Nephron progenitor cell (in vitro differentiated cells): ENCODE measurements at places on chromosomes 1 and 21.
A peak's percentile ranks its signal among the peaks of the same experiment; 100 is the strongest.

GRCh38 chr1:83033682-83034081 is 965.2 kb downstream of the TTLL7 start:
- H3K4me1 ChIP-seq = no peaks in the 10 kb centered on the region
- H3K27ac ChIP-seq = no peak overlapping the region
- H3K4me3 ChIP-seq = no peak overlapping the region
- DNase-seq = no peak
- H3K36me3 ChIP-seq = peaks cover 59% of the 10 kb centered on the region

GRCh38 chr1:246159279-246160227 is 347.5 kb downstream of the SMYD3 start:
- no peak for DNase-seq
- no peaks in the 10 kb centered on the region for H3K36me3 ChIP-seq
- H3K27ac ChIP-seq = peak overlapping the region; percentile 36
- peaks cover under 1% of the 10 kb centered on the region for H3K4me1 ChIP-seq

- no peak for DNase-seq
- peaks cover 12% of the 10 kb centered on the region for H3K27me3 ChIP-seq
- no peak overlapping the region for H3K4me3 ChIP-seq
- no peaks in the 10 kb centered on the region for H3K36me3 ChIP-seq
- peaks cover 78% of the 10 kb centered on the region for H3K4me1 ChIP-seq
Observed at GRCh38 chr1:156900896-156901589, 7.5 kb downstream of the PEAR1 start.

DNA sequence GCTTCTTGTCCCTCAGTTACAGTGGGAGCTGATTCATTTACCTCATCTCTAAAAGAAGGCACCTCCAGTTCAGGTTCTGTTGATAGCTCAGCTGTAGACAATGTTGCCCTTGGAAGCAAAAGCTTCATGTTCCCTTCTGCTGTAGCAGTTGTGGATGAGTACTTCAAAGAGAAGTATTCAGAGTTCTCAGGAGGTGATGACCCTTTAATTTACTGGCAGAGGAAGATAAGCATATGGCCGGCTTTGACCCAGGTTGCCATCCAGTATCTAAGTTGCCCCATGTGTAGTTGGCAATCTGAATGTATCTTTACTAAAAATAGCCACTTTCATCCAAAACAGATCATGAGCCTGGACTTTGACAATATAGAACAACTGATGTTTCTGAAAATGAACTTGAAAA is 4.5 kb downstream of the ZBED6 start:
- no peak overlapping the region for H3K27ac ChIP-seq
- no peaks in the 10 kb centered on the region for H3K27me3 ChIP-seq
- H3K4me1 ChIP-seq = peaks cover 25% of the 10 kb centered on the region
- no peak for DNase-seq

DNA sequence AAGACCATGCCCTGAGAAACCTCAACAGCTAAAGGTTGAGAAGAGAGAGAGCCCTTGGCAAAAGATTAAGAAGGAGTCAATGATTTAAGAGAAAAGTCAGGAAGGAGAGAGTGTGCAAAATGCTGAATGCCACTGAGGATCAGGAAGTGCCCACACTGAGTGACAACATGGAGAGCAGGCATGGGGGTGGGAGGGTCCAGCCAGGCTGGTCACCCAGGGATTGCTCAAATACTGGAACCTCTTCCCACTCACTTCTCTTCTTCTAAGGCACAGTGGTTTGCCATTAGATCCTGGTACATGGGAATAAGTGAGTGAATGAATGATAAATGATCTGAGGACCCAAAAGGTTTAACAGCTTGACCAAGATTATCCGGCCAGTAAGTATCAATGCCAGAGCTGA is 11.1 kb downstream of the PRR9 start:
- no peak overlapping the region for H3K27ac ChIP-seq
- no peak overlapping the region for H3K4me3 ChIP-seq

- DNase-seq = no peak
- no peak overlapping the region for H3K27ac ChIP-seq
- H3K4me1 ChIP-seq = peaks cover 42% of the 10 kb centered on the region
- H3K27me3 ChIP-seq = peaks cover 6% of the 10 kb centered on the region
- H3K36me3 ChIP-seq = no peaks in the 10 kb centered on the region
Observed at GRCh38 chr1:14531519-14531918, 67.0 kb upstream of the KAZN start.

- DNase-seq = no peak
- H3K4me3 ChIP-seq = no peak overlapping the region
- H3K36me3 ChIP-seq = no peaks in the 10 kb centered on the region
- H3K27ac ChIP-seq = peak overlapping the region; percentile 84
- peaks cover 7% of the 10 kb centered on the region for H3K27me3 ChIP-seq
Observed at GRCh38 chr1:54299037-54299436, 99.1 kb downstream of the MRPL37 start.

GRCh38 chr1:194293851-194294405 is 1107.5 kb upstream of the B3GALT2 start:
- H3K36me3 ChIP-seq = no peaks in the 10 kb centered on the region
- H3K4me1 ChIP-seq = peaks cover 10% of the 10 kb centered on the region
- H3K27ac ChIP-seq = no peak overlapping the region
- H3K4me3 ChIP-seq = no peak overlapping the region

DNA sequence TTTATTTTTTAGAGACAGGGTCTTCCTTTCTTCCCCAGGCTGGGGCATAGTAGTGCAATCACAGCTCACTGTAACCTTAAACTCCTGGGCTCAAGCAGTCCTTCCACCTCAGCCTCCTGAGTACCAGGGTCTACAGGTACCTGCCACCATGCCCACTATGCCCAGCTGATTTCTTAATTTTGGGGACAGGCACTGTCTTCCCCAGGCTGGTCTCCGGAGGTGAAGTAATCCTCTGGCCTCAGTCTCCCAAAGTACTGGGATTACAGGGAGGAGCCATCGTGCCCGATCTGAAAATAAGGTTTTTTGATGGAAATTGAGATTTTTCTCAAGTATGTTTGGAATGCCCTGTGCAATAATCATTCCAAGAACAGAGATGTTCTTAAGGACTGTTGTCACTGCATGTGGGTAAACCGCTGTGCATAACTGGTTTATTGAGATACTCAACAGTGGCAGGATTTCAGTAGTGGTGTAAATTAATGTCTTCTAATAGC is 934 bp upstream of the MSH4 start:
- H3K27ac ChIP-seq = no peak overlapping the region
- DNase-seq = no peak
- H3K36me3 ChIP-seq = peaks cover 61% of the 10 kb centered on the region

- DNase-seq = no peak
- peaks cover 23% of the 10 kb centered on the region for H3K27me3 ChIP-seq
- H3K36me3 ChIP-seq = no peaks in the 10 kb centered on the region
- no peak overlapping the region for H3K4me3 ChIP-seq
- peaks cover 67% of the 10 kb centered on the region for H3K4me1 ChIP-seq
Observed at GRCh38 chr21:35045542-35046262, 3.4 kb downstream of the RUNX1 start.

DNA sequence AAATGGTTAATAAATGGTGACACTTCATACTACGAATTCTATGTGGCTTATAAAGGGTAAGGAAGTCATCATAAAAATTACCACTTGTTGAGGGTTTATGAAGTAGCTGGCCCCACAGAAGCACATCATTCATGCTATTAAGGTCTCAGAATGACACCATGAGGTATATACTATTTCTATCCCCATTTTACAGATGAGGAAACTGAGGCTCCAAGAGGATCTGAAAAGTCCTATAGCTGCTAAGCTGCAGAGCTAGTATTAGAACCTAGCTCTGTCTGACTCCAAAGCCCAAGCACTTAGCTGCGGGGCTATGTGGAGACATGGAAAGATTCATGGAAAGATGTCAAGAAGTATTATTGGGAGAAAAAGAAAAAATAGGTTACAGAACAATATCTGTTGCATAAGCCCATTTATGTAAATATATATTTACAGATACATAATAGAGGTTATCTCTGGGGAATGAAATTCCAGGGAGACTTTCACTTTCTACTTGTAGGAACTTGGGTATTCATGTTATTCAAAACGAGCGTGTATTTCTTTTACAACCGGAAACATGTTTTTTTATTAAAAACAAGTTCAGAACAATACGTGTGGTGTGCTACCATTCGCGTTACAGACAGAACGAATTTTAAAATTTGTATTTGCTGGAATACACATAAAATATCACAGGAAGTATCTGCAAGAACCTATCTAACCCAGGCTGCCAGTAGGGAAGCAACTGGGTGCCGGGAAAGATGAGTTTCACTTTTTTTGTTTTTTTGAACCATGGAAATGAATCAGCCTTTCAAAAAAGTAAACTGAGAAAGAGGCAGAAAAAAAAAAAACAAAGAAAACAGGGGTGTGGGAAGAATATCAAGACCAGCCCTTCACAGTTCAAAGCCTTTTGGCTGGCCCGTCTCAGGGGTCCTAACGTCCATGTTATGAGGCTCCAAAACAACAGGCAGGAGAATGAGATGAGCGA is 13.4 kb downstream of the SPOCD1 start:
- no peak overlapping the region for H3K4me3 ChIP-seq
- H3K36me3 ChIP-seq = no peaks in the 10 kb centered on the region
- DNase-seq = no peak
- no peak overlapping the region for H3K27ac ChIP-seq
- peaks cover 13% of the 10 kb centered on the region for H3K27me3 ChIP-seq

DNA sequence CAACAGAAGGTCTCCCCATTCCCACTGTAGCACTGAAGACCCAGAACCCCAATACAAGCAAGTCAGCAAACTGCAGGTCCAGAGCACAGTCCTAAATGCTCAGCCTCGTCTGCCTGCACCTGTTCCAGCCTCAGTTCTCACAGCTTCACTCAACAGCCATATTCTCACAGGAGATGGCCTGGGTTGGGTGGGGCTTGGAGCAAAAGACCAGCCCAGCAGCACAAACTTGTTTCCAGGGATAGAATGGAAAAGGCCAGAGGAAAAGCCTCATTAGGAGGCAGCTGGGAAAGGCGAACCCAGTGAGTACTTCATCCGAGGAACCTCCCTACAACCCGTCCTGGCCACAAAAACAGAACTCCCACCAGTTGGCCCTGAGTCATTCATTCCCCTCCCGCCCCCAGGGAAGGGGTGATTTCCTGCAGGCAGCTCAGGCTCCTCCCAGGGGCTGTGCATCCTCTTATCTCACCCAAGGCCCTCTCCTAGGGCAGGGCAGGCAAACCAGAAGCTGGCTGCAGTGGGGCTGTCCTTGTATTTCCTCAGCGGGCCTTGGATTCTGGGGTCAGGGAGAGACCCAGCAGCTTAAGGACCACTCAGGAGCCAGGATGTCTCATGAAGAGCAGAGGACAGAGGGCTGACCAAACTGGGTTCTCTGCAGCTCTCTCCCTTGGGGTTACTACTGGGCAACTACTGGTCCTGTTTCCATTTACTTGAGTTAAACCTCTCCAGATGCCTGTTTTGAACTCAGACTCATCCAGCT is 7.4 kb upstream of the MPL start:
- H3K27me3 ChIP-seq = peaks cover 4% of the 10 kb centered on the region
- no peak overlapping the region for H3K4me3 ChIP-seq
- peaks cover under 1% of the 10 kb centered on the region for H3K36me3 ChIP-seq
- peak overlapping the region; percentile 69 for H3K27ac ChIP-seq

GRCh38 chr1:90220941-90221693 is 226.2 kb downstream of the ZNF326 start:
- H3K36me3 ChIP-seq = peaks cover 27% of the 10 kb centered on the region
- peaks cover under 1% of the 10 kb centered on the region for H3K27me3 ChIP-seq
- peak overlapping the region; percentile 90 for H3K4me3 ChIP-seq
- DNase-seq = no peak
- peaks cover 41% of the 10 kb centered on the region for H3K4me1 ChIP-seq
- no peak overlapping the region for H3K27ac ChIP-seq

- H3K27me3 ChIP-seq = no peaks in the 10 kb centered on the region
- peak overlapping the region; percentile 99 for H3K27ac ChIP-seq
- peaks cover 25% of the 10 kb centered on the region for H3K36me3 ChIP-seq
- peak; percentile 72 for DNase-seq
Observed at GRCh38 chr1:113073479-113073950, 517 bp downstream of the LRIG2 start.

DNA sequence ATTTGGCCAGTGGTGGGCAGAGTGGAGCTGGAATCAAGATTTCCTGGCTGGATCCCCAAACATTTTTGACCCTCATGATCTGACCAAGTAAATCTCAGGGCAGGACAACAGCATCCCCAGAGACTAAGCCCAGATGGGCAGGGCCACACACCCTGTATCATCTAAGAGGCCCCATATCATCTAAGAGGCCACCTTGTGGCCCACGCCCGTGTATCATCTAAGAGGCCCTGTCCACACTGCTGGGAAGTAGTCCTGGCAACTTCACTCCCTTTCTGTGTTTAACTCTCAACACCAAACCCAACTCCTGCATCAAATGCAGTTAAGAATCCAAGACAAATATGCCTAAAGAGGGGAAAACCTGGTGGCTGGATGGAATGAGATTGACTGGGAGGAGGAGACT is 81.6 kb upstream of the SSX2IP start:
- DNase-seq = no peak
- H3K27ac ChIP-seq = no peak overlapping the region
- peaks cover 25% of the 10 kb centered on the region for H3K4me1 ChIP-seq
- H3K27me3 ChIP-seq = peaks cover 8% of the 10 kb centered on the region
- no peak overlapping the region for H3K4me3 ChIP-seq

DNA sequence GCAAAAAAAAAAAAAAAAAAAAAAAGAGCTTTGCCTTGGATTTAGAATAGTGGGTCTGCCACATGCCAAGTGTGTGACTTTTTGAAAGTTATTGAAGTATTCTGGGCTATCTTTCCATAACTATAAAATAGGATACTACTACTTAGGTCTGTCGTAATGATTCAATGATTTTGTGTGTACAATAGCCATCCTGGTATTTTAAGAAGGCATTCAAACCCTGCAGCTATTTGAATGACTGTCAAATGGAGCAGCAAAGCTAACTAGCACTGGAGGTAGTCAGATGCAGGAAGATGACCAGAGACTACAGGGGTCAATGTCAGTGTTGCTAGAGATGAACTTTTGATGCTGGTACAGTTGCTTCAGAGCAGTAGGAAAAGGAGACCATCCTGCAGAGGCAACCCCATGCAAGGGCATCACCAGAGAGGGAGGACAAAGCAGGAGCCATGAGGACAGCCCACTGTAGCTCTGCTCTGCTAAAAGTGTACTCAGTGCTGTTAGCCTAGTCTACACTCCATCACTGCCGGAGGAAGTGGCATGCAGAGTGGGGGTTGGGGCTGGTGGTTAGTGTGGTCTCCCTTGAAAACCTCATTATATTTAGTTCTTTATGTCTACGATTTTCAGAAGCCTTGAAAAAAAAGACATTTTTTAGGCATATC is 29.0 kb downstream of the DUSP10 start:
- DNase-seq = no peak
- H3K27ac ChIP-seq = no peak overlapping the region
- H3K36me3 ChIP-seq = peaks cover 8% of the 10 kb centered on the region
- peaks cover 44% of the 10 kb centered on the region for H3K4me1 ChIP-seq
